ENCODE measurements at places on chromosomes 5 and 9.

DNA sequence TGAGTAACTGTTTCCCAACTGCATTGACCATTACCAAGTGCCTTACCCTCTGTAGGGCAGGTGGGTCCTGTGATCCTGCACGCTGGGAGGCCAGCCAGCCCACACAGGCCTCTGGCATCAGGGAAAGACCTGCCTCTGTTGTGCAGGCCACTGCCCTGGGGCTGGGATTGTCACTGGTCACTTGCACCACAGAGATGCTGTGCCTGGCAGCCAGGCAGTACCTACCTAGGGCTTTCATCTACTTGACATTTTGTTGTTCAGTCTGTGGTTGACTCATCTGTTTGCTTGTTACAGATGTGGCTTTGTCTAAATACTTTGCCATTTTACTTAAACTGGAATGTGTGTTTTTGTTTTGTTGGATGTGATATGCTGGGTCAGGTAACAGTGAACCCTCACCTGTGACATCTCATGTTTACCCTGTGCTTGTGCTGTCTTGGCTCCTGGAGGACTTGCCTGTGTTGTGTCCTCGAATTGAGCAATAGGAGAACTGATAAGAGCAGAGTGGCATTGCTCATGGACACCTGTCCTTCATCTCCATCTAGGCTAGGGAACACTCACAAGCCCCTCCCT is 32.8 kb downstream of the SECISBP2 start:
- no peak for DNase-seq

- no peak for DNase-seq
Measured at GRCh38 chr5:69505306-69505705, 12.7 kb downstream of the OCLN start.

DNA sequence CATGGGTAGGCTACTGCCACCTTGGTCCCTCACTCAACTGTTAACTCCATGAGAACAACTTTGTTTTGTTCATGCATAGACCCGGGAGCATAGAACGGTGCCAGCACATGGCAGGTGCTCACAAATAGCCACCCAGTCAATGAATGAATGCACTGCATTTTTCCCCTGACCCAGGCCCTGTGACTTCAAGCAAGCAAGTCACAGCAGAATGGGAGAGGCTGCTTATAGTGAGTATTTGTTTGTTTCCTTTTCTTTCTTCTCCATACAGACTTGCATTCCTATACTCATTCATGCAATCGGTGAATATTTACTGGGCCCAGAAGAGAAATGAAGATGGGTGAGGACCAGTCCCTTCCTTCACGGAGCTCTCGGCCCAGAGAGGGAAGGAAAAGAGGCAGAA is 62.0 kb downstream of the SHB start:
- DNase-seq: no peak

DNA sequence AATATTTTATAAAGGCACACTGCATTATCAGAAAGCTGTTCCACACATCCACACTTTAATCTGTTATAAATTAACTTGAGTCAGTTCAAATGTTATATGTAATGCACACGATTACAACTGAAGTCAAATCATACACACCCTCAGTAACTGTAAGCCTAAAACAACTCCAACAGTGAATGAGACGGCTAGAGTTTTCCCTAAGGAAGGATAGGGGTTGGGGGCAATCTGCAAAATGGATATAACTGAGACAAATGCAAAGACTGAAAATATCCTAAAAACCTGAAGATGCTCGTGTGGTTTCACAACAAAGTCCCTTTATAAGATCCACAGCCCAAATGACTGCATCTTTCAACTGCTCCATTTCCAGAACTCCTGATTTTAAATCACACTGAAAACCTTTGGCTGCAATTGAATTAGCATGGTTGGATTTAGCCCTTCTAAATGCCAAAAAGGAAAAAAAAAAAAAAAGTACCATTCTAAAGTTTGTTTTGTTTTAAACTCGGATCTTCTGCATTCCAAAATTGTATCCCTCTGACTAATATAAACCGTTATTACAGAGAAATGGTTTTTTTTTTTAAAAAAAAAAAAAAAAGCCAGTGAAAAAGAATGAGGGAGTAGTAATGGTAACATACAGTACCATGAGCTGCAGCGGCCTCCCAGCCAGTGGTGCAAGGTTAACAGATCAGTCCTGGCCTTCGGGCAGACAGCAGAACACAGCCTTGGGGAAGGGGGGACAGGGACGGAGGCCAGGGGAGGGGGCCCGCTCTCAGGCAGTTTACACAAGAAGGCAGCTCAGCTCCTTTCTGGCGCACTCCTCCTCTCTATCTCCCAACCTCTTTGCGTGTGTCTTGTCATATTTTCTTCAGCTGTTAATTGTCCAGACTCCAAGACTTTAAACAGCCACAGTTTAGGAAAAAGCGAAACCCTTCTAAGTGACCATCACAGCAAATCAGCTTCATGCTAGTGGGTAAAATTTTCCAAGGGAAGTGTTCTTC is 166.1 kb downstream of the BNC2 start:
- DNase-seq: no peak

- no peak for DNase-seq
Measured at GRCh38 chr9:137254624-137255447, at the start of gene NELFB. Gene NELFB, plus strand, starts transcription at chr9:137255327.

- DNase-seq: no peak
Measured at GRCh38 chr5:9851458-9851857, 221.3 kb upstream of the TAS2R1 start.

- DNase-seq: no peak
Measured at GRCh38 chr9:101674165-101674564, 64.3 kb downstream of the GRIN3A start.

DNA sequence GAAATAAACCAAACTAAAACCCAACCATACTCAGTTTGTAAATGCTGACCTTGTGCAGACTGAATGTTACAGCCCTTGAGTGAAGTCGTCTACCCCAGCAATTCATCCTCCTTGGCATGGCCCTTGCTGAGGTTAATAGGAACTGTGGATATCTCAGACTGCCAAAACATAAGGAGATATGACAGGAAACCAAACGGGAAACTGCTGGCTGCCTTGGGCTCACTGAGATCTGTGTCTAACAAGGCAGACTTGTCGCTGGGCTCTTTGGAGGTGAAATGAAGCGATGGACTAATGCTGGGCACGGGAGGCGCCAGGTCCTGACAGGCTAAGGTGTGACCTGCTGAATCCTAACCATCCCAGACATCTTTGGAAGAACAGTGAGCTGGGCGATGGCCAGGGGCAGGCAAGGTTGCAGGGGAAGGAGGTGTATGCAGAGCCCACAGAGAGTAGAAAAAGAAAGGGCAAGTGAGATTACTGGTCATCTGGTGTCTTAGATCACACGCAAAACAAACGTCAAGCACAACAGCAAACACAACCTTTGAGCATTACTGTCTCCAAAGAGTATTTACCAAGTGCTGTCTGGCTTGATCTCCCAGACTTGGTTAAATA is 44.6 kb upstream of the ALDH1A1 start:
- DNase-seq: no peak

DNA sequence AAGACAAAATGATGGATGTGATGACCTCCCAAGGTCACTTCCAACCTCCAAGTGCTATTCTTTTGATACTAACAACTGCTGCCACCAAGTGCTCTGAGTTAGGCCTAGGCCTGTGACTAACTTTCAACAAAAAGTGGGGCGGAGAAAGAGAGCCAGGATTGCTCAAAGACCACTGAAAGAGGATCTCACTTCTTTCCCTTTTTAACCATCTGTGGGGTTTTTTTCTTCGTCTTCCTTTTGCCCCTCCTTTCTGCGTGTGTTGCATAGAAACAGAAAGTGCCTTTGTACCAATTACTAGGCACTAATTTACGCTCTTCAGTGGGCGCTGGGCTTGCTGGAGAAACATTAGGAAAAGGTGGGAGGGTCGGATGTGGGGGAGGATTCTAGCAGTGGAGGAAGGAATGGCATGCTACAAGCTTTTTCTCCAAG is 8.0 kb downstream of the KLF9 start:
- no peak for DNase-seq

GRCh38 chr9:77375956-77376532 is 198.7 kb downstream of the VPS13A start:
- no peak for DNase-seq

GRCh38 chr5:75656311-75657003 is 45.2 kb downstream of the ANKDD1B start:
- no peak for DNase-seq

GRCh38 chr5:107704681-107705401 is 34.1 kb upstream of the EFNA5 start:
- DNase-seq: no peak

- no peak for DNase-seq
Measured at GRCh38 chr5:37730896-37731455, 108.9 kb downstream of the GDNF start.

- DNase-seq: no peak
Measured at GRCh38 chr5:143393524-143393923, 10.0 kb downstream of the NR3C1 start.

GRCh38 chr5:148915224-148915817 is 88.9 kb downstream of the ADRB2 start:
- DNase-seq: no peak

DNA sequence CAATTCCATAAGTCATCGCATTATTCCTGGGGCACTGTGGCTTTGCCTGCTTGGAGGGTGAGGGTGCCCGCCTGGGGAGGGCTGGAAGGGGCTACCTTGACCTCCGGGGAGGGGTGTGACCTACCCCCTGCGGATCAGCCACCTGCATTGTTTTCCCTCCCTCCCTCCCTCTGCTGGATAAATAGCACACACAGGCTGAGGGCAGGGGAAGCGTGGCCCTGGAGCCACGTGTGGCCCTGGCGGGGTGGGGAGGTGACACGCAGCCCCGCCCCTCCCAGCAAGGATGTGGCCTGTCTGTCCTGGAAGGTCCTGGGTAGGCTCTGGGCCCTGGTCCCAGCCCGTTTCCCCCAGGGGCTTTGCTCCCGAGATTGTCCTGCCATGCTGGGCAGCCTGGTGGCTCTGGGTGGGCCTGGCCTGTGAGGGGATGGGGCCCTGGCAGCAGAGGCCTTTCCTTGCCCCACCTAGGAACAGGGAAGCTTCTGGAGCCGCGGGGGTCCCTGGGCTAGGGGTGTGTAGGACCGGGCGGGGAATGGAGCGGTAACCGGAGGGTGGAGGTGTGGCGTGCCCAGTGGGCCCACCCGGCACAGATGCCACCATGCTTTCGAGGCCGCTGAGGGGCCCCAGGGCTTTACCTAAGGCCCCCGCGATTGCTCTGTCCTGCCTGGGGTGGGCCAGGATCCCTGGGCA is 33.4 kb downstream of the RXRA start:
- no peak for DNase-seq

DNA sequence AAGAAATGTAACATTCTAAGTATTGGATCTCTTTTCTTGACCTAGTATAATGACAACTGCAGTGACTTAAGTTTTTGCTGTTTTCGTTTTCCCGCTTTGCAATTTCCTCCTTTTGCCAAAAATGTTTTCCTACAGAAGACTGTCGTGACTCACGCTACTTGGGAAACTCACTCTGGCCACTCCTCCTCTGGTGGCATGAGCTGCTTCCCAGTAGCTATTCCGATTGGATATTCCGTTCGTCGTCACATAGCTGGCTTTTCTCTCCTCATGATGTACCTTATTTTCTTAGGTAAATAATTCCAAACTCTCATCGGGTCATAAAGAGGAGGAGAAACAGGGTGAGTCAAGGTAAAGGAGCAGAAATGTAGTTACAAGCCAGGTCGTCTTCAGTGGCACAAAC is 64.9 kb downstream of the GOLPH3 start:
- DNase-seq: no peak

GRCh38 chr9:110443146-110443865 is 105.6 kb upstream of the TXNDC8 start:
- DNase-seq: no peak

DNA sequence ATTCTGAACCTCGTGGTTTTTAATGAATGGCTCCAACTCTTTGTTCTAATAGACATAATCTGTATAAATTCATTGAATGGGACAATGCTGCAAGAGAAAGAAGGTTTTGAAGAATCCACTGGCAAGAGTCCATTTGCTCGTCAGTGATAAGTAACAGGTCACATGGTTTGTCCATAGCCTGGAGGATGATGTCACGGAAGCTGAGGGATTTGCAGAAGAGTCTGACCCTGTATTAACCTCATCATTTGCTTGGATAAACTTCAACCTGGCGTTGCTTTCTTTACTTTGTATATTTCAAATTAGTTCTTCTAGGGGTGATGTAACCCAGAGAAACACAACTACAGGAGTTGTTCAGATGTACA is 197.4 kb downstream of the GAS1 start:
- DNase-seq: no peak

DNA sequence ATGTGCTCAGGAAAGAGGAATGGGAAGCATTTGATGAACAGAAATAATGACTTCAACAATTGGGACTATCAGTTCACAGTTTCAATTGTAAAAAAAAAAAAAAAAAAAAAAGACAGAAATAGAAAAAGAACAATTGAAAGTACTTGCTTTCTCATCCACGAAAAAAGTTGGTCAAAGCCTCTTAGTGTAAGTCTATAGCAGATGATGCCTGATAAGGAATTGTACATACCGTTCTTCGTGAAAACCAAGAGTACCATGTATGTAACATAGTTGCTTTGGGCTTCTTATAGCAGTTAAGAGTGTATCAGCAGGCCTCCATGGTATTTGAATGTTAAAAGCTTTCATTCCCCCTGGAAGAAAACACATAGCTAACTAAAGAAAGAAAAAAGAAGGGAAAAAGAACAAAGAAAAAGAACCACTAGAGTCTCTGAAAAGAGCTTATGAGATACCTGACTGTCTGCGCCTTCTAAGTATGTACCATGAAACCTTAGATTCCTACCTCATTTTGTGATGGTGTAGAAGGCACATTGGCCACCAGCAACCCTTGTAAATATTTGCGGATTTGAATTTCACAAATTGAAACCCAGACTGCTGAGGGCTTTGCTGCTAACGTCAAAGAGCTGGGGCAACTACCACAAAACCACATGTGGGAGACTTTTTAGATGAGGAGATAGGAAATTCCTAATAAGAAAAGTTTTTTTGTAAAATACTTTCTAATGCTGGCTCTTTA is 75.2 kb downstream of the TMC1 start:
- DNase-seq: no peak

DNA sequence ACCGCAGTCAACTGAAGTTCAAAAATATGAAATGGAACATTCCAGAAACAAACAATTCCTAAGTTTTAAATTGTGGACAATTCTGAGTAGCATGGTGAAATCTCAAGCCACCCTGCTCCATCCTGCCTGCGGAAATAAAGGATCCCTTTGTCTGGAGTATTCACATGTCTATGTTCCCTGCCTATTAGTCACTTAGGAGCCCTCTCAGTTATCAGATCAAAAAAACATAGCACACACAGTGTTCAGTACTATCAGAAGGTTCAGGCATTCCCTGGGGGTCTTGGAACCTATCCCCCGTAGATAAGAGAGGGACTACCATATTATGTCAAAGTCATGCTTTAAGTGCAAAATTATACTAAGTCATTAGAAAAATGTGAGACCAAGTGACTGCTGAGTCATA is 300.8 kb downstream of the SEMA5A start:
- DNase-seq: no peak

GRCh38 chr9:106829666-106830408 is 33.1 kb upstream of the ZNF462 start:
- DNase-seq: no peak

- DNase-seq: no peak
Measured at GRCh38 chr9:31304576-31304975, 1079.9 kb upstream of the ACO1 start.

DNA sequence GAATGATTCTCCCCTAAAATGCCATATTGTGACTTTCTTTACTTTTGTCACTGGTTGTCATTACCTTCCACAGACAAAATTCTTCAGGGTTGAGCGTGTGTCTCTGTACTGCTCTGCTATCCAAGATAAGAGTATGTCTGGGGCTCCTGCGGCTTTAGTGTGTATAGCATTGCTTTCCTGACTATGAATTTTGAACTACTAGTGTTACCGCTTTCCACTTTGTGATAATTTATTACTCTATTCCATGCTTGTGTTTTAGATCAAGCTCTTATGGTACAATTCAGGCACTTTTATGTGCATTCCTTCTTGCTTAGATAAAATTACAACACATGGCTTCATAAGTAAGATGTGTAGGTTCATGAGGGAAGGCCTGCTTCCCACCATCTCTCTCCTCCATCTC is 51.5 kb upstream of the MEF2C start:
- no peak for DNase-seq

Measured in esophagus squamous epithelium (tissue), 5 donors.